Inflammatory macrophage (primary cell): ENCODE measurements at places on chromosomes 2 and 18.

DNA sequence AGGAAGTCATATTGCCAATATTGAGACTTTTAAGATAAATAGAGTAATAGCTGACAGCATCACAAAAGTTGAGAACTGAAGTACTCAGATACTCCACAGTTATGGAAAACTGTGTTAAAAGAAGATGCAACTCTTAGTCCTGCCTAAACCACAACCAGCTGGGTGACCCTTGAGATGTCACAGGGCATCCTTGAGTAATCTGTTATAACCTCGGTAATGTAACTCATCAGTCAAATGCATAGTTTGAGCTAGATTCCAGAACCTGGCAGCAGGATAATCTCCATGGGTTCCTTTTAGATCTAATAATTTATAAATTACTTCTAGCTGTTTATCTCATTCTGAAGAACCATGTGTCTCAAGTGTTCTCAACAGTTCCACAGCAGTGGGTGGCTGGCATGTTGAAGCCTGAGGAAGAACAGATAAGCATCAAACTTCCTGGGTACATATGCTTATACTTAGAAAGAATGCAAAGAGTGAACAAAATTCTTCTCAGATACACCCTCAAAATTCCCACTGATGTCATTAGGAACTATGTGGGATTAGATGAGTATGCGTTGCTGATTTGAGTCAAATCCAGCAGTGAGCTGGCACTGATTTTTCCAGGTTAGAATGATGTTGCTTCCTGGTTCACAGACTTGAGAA is 304.1 kb upstream of the ERBB4 start:
- no peak for DNase-seq

DNA sequence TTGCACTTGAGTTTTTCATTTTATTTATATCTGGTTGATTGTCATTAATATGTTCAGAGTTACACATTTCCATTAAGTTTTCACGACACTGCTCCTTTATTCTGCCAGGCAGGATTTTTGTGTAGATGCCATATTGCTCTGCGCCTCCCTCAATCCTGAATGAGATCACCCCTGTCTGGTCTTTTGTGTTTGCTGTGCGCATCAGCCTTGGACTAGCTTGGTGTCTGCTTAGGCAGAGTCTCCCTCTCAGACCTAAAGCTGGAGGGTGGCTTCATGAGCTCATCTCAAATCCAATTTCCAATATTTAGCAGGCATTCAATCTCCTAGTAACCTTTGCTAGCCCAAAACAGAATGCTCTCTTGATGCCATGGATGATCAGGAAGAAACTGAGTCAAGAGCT is 137.4 kb downstream of the SMAD7 start:
- no peak for DNase-seq

DNA sequence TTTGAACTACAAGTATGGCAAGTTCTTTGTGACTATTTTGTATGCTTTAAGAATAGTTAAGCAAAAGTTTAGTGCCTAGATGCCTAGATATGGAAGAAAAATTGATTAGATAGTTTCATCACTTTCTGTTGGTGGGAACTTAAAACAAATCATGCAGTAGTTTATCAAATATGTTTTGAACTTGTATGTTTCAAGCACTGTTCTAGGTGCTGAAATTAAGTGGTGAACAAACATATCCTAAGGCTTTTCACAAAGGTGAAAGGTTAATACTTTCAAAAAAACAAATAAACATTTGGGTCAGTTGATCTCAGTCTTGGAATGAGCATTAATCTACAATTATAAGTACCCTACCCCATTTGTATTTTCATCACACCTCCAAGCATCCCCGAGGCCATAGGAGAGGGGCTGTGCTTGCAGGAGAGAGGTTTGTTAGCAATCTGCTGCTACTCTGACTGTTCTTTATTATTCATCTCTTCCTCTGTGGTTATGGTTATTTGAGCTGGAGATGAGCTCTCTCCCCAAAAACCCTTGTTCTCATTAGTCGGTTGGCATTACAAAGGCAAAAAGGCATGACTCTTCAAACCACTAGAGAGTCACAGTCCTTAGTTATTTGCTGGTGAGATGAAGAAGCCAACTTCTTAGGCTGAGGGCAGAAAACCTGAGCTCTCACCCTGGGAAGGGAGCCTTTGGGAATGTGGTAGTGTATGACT is 103.9 kb upstream of the FHL2 start:
- DNase-seq: no peak

DNA sequence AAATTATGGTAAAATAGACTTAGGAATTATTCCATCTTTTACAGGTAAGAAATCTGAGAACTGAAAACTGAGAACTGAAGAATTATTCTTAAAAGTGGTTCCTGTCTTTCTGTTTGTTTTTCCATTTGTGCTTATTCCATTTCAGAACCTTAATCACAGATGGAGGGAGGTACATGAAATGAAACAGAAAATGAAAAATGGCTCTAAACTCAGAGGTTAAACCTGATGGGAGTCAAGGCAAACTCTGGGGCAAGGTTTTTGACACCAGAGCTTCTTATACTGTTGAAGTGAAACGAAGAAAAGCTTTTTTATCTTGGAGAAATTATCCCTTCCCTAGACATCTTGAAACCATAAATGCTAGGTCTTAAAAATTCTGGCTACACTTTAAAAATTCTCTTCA is 182.1 kb downstream of the ZNF804A start:
- no peak for DNase-seq

DNA sequence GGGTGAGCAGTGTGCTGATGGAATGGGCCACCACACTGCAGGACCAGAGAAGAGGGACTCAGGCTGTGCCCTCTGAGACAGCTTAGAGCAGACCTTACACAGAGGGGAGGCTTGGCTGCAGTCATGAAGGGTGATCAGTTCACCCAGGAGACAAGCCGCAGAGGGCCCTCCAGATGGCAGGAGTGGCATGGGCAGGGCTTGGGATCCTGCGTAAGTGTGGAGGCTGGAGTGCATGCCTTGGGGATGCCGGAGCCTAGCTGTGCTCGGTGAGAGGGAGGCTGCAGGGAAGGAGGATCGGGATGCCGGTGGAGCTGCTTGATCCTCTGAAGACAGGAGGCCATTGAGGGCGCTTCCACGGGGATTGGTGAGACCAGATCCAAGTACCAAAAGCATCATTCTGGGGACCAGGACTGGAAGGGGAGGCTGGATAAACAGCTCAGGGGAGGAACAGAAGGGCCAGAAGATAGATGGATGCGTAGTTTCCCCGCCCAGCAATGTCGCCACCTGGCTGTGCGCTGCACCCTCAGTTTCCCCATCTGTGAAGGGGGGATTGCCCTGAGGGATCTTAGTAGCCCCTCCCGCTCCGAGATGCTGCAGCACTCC is 163.4 kb downstream of the INHBB start:
- no peak for DNase-seq

DNA sequence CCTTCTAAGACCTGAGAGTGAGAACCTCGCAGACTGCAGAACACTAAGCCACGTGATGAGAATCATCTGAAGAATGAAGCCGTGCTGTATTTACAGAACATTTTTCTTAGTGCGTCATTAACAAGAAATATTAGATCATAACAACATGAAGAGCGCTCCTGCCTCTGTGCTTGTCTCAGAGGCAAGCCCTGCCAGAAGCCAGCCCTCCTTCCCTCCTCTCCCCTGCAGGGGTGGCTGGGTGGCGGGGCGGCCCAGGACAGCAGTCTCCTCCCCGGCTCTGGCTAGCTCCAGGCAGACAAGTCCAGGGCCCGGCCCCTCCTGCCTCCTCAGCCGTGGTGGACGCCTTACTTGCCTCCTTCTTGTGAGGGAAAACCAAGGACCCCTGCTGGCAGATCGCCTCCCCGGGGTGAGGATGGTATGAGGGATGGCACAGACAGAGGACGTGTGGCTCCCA is 262.7 kb downstream of the TWIST2 start:
- no peak for DNase-seq

GRCh38 chr18:61496374-61496773 is 163.1 kb downstream of the CDH20 start:
- no peak for DNase-seq
